ENCODE measurements at places on chromosomes 7 and 10. TPM values are rescaled to one million over a fixed set of nuclear protein-coding genes. Genes with fewer than 3 reads are reported as not detected.

The SVOPL gene
- total RNA-seq, result 2.1 TPM

The ATG9B gene
- 15.7 TPM for total RNA-seq

The DNAJC30 gene
- 8.5 TPM for total RNA-seq

The MRLN gene
- total RNA-seq, result not detected

The VSTM2A gene
- not detected for total RNA-seq

The SFRP4 gene
- total RNA-seq, result not detected

The ADARB2 gene
- total RNA-seq, result 4.4 TPM

The WDFY4 gene
- total RNA-seq, result 2.9 TPM

The SPDYE2 gene
- total RNA-seq, result 0.15 TPM

The AKR1C4 gene
- total RNA-seq, result not detected

The GIMAP7 gene
- total RNA-seq, result 251 TPM

The NPVF gene
- total RNA-seq, result not detected

The SOSTDC1 gene
- total RNA-seq, result not detected

The SFTPA1 gene
- total RNA-seq, result not detected

The GIMAP6 gene
- total RNA-seq, result 118 TPM

The ASAH2B gene
- total RNA-seq, result 2.3 TPM

The CCL24 gene
- total RNA-seq, result not detected

The TACC2 gene
- not detected for total RNA-seq

The C10orf105 gene
- 0.50 TPM for total RNA-seq

The GRM3 gene
- total RNA-seq, result not detected

The SLC29A3 gene
- total RNA-seq, result 3.4 TPM

The PANK1 gene
- 4.0 TPM for total RNA-seq

The VDAC2 gene
- 125 TPM for total RNA-seq

The CEP55 gene
- 51.7 TPM for total RNA-seq

The SNCG gene
- 0.68 TPM for total RNA-seq

The RET gene
- 0.22 TPM for total RNA-seq

The IRF5 gene
- 2.9 TPM for total RNA-seq

The USP54 gene
- total RNA-seq, result 1.9 TPM

The HOXA2 gene
- total RNA-seq, result not detected

The UBTD1 gene
- 1.4 TPM for total RNA-seq

The PPP1R17 gene
- total RNA-seq, result not detected

The PRKCQ gene
- total RNA-seq, result 66.1 TPM

The ECHDC3 gene
- total RNA-seq, result 0.25 TPM

The CC2D2B gene
- total RNA-seq, result not detected

The CYP2C18 gene
- not detected for total RNA-seq

The OR6B1 gene
- not detected for total RNA-seq

The CPEB3 gene
- 2.6 TPM for total RNA-seq

The CYP26A1 gene
- total RNA-seq, result not detected
